ENCODE measurements at places on chromosomes 6 and 20. TPM values are rescaled to one million over a fixed set of nuclear protein-coding genes. Genes with fewer than 3 reads are reported as not detected.

NKX2-2 gene
- not detected for total RNA-seq

OOEP gene
- not detected for total RNA-seq

DSN1 gene
- 25.9 TPM for total RNA-seq

CST2 gene
- 6.9 TPM for total RNA-seq

AAR2 gene
- 20.0 TPM for total RNA-seq

DEFB114 gene
- total RNA-seq = not detected

PDYN gene
- not detected for total RNA-seq

TRIM40 gene
- total RNA-seq = not detected

COL12A1 gene
- 163 TPM for total RNA-seq

PPP1R11 gene
- 16.9 TPM for total RNA-seq

CPNE1 gene
- 170 TPM for total RNA-seq

CALHM4 gene
- 0.19 TPM for total RNA-seq

RBBP8NL gene
- total RNA-seq = not detected

TRIM10 gene
- under 0.01 TPM for total RNA-seq

RAD21L1 gene
- not detected for total RNA-seq

FKBP5 gene
- 3.9 TPM for total RNA-seq

HFE gene
- 13.0 TPM for total RNA-seq

ECT2L gene
- not detected for total RNA-seq

RNF8 gene
- total RNA-seq = 21.9 TPM

C20orf96 gene
- total RNA-seq = 2.0 TPM

CLPSL2 gene
- total RNA-seq = not detected

IRAK1BP1 gene
- total RNA-seq = 2.5 TPM

PI16 gene
- total RNA-seq = 0.28 TPM

PABPC1L gene
- 8.6 TPM for total RNA-seq

CEP250 gene
- 35.2 TPM for total RNA-seq

SNAP25 gene
- total RNA-seq = 0.77 TPM

RBPJL gene
- not detected for total RNA-seq
